Amniotic epithelial cell (primary cell): ENCODE measurements at places on chromosomes 2 and 18.

GRCh38 chr2:134447669-134448068 lies 193.8 kb downstream of the MGAT5 start:
- no peak for DNase-seq

DNA sequence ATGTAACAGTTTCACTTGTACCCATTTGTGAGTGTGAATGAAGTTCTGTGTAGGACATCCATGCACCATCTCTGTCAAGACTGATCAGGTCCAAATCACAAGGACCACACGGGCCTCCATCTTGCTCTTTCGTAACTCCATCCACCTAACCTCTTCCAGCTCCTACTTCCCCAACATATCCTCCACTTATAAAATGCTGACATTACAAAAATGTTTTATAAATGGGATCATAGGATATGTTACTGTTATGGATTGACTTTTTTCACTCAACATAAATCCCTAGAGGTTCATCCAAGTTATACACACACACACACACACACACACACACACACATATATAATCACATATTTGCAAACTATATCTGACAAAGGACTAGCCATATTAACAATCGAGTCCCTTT lies 476.8 kb downstream of the ZNF516 start:
- no peak for DNase-seq

GRCh38 chr2:186065491-186065890 lies 326.9 kb downstream of the FSIP2 start:
- no peak for DNase-seq

GRCh38 chr2:20680744-20681375 lies 13.9 kb downstream of the GDF7 start:
- no peak for DNase-seq

DNA sequence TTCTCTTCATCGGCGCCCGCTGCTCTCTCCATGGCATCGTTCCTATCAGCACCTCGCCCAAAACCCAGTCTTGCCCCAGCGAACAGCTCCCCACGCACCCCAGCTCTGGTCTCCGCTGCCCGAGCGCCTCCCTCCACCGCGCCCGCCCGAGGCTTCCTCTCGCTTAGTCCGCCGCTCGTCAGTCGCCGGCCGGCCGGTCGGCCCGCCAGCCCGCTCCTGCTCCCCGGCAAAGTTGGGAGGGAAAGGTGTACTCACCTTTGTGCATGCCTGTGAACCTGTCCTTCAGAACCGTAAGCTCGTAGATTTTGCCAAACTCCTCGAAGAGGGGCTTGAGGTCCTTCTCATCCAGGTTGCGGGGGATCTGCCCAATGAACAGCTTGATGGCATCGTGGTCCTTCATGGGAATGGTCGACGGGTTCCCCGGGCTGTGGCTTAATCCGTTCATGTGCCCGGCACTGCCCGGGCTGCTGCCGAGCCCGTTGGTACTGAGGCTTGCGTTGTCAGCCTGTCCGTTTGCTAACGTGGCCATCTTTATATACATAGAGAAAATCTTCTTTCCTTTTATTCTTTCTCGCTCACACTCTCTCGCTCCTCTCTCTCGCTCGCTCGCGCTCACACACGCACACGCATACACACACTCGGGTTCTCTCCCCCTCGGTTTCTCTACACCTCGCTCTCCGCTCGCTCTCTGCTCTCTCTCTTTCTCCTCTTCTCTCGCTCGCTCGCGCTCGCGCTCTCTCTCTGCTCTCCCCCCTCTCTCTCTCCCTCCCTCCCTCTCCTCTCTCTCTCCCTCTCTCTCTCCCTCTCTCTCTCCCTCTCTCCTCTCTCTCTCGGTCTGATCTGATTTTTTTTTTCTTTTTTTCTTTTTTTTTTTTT lies at the start of gene CELF4:
TSS of gene CELF4 (minus strand) at position 698 of the 876 bp plus-strand sequence.
- peak; percentile 13 for DNase-seq
